NCI-H510A treated with DMSO at 0.1 percent for 48 hours (cell line): ENCODE measurements at places on chromosomes 4 and X.

- no peak for DNase-seq
Observed at GRCh38 chr4:54679813-54680212, 22.1 kb downstream of the KIT start.

DNA sequence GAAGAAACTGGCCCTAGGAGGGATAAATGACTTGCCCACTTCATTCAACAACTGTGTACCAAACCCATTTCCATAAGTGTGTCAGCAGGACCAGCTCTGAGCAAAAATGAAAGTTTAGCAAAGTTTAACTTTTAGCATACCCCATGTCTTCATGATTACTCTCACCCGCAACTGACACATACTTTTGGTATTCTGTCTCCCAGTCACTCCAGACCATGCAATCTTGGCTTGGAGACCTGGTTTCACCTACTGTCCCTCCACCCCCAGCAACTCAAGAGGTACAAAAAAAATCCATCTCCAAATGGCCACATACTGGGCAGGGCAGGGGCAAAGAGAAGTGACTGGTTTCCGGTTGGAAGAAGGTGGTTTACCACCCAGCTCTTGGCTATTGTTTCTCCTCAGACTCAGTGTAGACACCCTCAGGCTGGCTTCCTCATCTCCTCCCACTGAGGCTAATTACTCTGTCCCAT is 79.8 kb downstream of the RLIM start:
- DNase-seq = no peak

- DNase-seq = no peak
Observed at GRCh38 chr4:25760518-25761157, 102.2 kb downstream of the SEL1L3 start.

- DNase-seq = no peak
Observed at GRCh38 chr4:24794480-24794879, 893 bp upstream of the SOD3 start.

- DNase-seq = no peak
Observed at GRCh38 chr4:41897698-41898097, 37.5 kb upstream of the TMEM33 start.
